ENCODE measurements at places on chromosomes 2 and 18.
A peak's percentile ranks its signal among the peaks of the same experiment; 100 is the strongest.

DNA sequence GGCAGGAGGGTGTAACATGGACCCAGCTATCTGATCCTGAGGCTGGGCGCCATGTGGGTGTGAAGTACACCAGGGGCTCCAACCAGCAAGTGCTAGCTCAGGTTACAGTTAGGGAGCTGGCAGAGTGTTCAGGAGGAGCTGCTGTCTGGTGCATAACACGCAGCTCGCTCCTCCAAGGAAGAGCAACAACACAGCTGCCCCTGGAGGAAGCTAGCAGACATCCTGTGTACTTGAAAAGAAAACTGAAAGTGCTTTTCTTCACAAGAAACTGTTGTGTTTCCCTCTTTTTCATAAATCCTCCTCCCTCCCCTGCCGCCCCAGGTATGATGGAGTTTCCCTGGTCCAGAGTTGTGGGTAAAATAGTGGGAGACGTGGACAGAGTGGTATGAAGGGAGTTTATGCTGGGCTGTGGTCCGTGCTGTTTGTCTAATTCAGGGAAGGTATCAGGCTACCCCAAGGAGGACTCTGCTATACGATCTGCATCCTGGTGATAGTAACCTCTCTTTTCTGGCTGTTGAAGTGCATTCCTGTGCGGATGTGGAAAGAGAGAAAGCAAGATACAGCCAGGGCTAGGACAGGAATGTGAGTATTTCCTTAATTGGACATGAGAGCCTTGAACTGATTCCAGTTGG, 6.1 kb upstream of the LBH start:
- peak; percentile 74 for DNase-seq

DNA sequence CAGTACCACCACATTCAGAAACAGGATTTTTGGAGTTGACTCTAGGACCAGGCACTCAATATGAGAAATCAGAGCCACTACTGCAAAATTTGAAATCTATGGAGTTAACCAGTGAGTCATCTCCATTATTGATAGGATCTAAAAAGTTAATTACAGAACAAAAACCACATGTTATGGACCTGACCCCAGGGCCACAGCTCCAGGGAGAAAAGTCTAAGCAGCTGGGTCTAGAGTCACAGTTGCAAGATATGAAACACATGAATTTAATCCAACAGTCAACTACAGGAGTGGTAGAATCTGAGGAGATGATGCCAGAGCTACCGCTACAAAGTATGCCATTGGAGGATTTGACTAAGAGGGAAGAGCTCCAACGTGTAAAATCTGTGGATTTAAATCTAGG, 13.4 kb upstream of the ZNF512 start:
- DNase-seq: peak; percentile 73

- peak; percentile 90 for DNase-seq
Measured at GRCh38 chr2:237434866-237435311, 20.9 kb upstream of the COL6A3 start.

- DNase-seq: no peak
Measured at GRCh38 chr2:107263628-107264027, 377.7 kb upstream of the ST6GAL2 start.

DNA sequence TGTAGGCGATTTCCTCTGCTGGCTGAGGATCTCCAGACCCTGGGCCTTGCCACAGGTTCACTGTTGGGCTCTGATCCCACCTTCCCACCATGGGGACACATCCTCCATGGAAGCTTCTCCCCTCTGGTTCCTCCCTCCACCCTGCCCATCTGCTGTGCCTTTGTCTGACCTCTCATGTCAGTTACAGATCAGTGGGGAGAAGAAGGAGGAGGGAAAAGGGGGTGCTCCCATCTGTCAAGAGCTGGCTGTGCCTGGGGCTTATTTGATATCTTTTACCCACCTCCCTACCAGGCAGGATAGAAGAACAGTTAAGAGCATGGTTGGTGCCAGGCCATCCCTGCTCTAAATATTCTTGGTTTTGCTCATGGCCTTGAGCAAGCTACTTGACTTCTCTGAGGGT, 12.3 kb upstream of the DNAJB2 start:
- no peak for DNase-seq

DNA sequence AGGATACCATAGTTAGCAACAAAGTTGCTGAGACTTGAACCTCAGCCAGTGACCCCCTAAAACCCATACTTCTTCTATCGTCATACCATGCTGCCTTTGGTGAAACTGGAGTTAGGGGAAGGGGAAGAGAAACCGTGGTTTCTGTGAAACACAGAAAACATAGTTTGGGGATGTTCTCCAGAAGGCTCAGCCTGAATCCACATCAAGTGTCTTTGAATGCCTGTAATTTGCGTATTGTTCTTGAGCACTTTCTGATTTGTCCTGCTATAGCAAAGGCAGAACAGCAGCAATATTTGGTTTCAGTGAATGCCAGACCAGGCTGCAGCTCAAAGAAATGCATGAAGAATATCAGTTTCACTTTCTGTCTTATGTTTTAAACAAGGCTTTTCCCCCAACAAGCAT, 258.7 kb downstream of the TTC32 start:
- peak; percentile 4 for DNase-seq

- DNase-seq: peak; percentile 37
Measured at GRCh38 chr2:199404841-199405240, 52.9 kb downstream of the SATB2 start.

DNA sequence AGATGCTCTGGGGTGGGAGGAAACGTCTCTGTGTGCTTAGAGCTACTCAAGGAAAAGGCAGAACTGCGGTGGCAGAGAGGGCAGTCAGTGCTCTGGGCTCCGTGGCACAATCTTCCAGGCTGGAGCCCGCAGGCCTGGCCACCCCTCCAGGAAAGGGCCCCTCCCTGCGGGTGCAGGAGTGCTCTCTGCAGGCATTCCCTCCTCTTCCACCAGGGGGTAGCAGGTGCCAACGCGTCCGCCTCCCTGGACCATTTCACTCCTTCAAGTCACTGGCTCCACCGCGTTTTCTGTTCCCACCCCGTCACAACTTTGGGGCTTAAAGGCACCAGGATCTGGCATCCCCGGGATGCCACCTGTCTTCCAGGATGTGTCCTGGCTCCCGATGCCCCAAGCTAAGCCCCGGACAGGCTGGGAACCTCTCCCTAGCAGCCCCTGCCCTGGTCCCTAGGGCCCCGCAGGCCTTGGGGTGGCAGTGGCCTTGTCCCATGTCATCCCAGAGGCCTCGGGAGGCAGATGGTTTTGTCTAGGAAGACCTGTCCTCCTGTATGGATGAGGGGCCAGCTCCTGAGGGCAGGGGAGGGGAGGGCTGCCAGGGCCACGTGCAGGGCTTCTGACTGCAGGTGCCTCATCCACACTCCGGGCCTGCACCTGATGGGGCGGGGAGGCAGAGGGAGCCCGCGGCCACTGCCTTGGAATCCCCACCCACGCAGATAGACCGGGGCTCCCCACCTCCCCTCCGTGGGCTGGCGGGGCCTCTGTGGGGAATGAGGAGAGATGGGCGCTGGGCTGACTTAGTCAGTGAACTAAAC, 26.4 kb downstream of the KCNIP3 start:
- peak; percentile 47 for DNase-seq

GRCh38 chr2:34280606-34281005, 681.5 kb upstream of the FAM98A start:
- DNase-seq: no peak

DNA sequence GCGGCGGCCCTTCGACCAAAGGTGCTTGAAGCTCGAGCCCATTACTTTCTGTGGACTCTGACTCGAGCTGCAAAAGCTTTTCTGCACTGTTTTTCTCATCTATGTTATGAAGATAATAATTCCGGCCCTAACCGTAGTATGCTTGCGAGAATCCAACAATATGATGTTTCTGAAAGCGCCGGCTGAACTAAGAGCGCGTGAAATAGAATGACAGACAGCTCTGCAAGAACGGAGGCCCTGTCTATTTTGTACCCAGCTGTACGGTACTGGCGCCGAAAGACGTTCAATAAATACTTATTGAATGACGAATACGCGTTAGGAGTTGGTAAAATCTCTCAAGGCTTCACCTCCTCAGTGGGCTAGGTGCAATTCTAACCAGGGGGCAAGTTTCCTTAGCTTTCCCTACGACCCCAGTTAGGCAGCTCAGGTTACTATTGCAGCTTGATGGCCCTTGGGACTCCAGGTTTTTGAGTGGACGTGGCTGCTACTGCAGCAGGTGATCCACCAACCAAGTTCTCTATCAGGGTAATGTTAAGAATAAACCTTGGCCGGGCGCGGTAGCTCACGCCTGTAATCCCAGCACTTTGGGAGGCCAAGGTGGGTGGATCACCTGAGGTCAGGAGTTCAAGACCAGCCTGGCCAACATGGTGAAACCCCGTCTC, 570 bp downstream of the SCRN3 start:
- DNase-seq: peak; percentile 27

DNA sequence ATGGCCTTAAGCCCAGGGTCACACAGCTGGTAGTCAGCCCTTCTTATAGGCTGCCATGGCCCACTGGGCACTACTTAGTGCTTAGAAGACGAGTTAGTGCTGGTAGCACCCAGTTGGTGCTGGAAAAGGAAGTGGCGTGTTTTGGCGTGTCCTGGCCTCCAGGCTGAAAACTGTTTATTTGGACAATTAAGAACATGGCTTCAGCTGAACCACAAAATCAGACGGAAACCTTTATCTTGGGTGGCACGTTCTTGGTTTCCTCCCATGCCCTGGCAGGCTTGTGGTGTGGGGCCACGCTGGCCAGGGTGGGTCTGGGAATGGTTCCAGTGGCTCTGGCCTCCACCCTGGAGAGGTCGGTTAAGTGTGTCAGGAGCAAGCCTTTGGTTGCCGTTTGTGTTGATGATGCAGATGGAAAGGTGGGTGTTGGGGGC, 141.5 kb upstream of the HAAO start:
- peak; percentile 83 for DNase-seq

GRCh38 chr2:159900343-159900742, 102.3 kb upstream of the CD302 start:
- no peak for DNase-seq

GRCh38 chr2:3021720-3022119, 355.9 kb downstream of the EIPR1 start:
- no peak for DNase-seq

- DNase-seq: no peak
Measured at GRCh38 chr18:71798986-71799673, 745.0 kb downstream of the CBLN2 start.

GRCh38 chr2:186064507-186064906, 325.9 kb downstream of the FSIP2 start:
- no peak for DNase-seq

DNA sequence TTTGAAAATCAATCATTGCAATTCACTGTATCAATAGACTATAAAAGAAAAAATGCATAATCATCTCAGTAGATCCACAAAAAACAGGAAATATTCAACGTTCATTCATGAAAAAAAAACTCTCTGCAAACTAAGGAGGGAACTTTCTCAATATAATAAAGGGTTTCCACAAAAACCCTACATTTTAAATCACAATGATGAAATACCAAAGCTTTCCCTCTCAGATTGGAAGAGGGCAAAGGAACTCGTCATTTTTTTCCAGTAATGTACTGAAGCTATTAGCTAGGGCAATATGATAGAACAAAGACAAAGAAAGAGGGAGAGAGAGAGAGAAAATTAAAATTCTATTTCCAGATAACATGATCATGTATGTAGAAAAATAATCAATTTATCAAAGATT, 167.1 kb upstream of the RBMS1 start:
- no peak for DNase-seq

All from M059J (cell line).